Iris pigment epithelial cell (primary cell): ENCODE measurements at places on chromosomes 1 and 21.

DNA sequence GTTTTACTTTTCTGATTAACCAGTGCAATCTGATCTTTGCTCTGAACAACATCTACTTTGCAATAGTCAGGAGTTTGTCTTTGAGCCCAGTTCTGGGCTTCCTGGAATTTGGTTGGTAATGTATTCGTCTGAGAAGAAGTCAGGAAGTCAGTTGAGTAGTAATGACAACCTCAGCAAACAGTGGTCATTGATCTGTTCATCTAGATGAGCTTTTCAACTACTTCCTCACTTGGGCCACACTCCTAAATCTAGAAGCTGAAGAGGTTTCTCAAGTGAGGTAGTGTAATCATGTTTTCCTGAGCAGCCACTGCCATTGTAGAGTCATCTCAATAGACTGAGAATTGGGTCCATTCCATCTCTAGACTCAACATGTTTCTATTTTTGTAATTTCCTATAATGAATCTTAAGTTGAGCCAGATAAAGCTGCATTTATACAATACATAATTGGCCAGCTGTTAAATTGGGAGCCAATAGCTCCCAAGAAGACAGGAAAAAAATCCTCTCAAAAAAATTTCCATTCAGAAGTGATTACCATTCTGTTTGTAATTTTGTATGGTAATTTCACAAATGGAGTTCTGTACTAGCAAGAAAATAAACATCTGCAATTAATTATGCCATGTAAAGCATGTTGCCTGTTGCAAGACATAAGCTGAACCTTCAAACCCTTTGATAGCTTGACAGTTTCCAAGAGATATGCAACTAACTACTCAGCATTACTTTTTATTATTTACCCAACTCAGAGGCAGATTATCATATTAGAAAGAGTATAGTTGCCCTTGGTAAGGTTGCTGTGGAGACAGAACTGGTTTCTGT is 49.6 kb downstream of the WDR64 start:
- DNase-seq: peak; percentile 29

- DNase-seq: no peak
Measured at GRCh38 chr21:46159841-46160656, 4.7 kb upstream of the FTCD start.

DNA sequence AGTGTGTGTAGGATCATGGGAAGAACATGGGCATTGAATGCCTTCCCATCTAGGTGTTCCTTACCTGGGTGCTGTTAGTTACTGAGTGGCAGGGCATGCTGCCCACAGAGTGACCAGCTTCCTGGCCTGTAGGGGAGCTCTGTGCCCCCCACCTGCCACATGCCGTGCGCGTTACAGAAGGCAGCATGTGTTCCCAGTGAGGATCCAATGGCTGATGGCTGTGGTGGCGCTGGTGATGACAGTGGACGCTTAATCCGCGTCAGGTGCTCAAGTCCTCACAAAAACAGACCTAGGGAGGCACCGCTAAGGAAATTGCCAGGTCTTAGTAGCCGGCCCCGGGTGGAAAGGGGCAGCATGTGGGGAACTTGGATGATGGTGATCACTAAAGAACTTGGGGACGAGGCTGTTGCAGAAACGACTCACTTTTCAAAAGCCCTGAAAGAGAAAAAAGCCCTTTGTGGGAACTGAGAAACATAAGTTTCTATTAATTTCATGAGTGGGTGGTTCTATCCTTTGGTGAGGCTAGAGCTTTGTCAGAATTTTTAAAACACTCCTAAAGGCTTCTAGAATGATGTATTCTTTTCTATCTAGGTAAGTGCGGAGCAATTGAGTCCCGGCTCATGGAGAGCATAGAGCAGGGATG is 93.2 kb downstream of the PRDM2 start:
- no peak for DNase-seq

- no peak for DNase-seq
Measured at GRCh38 chr1:15628003-15628402, 10.7 kb downstream of the DDI2 start.

GRCh38 chr1:112383759-112384370 is 12.1 kb upstream of the CTTNBP2NL start:
- no peak for DNase-seq

GRCh38 chr1:168958562-168959289 is 147.8 kb upstream of the ATP1B1 start:
- DNase-seq: peak; percentile 1

- DNase-seq: no peak
Measured at GRCh38 chr1:6831366-6831765, 46.1 kb downstream of the CAMTA1 start.

DNA sequence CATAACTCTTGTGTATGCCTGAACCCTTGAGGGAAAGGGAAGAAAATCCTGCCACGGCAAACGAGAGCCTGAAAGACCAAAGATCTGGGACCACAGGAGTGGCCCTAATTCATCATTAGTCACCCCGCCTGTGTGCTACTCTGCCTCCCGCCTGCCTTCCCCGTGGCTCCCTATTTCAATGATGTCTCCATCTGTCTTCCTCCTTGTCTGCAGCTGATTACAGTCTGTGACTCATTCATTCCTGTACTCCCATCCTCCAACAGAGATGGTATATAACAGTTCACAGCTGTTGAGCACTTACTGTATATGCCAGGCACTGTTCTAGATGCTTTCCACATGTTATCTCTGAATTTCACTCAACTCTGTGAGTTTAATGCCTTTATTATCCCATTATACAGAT is 96.6 kb downstream of the SEC16B start:
- DNase-seq: peak; percentile 94
